ENCODE measurements at places on chromosomes 16 and 17.

- DNase-seq, result no peak
Observed at GRCh38 chr17:48198950-48199541, 91.5 kb downstream of the SNX11 start.

- DNase-seq, result no peak
Observed at GRCh38 chr16:66167564-66168291, 198.8 kb upstream of the CDH5 start.

DNA sequence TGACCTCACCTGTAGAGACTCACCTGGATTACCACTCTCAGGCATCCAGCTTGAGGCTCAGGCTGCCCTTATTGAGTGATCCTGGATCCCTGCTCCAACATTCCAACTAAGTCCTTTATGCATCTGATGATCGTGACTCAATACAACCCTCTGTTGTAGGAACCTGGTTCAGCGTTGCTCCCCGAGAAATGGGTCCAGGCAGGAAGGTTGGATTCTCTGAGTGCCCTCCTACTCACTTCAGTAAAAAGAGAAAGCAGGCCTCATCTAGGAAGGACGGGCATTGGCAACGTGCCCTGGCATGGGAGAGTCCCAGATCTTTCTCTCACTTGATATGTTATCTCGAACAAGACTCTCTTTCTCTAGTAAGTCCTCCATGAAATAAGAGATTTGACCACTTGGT lies at the start of gene OR3A1:
TSS of gene OR3A1 (minus strand) at position 101 of the 400 bp plus-strand sequence. CDS start 5,778 bp downstream, outside the sequence.
- no peak for DNase-seq

DNA sequence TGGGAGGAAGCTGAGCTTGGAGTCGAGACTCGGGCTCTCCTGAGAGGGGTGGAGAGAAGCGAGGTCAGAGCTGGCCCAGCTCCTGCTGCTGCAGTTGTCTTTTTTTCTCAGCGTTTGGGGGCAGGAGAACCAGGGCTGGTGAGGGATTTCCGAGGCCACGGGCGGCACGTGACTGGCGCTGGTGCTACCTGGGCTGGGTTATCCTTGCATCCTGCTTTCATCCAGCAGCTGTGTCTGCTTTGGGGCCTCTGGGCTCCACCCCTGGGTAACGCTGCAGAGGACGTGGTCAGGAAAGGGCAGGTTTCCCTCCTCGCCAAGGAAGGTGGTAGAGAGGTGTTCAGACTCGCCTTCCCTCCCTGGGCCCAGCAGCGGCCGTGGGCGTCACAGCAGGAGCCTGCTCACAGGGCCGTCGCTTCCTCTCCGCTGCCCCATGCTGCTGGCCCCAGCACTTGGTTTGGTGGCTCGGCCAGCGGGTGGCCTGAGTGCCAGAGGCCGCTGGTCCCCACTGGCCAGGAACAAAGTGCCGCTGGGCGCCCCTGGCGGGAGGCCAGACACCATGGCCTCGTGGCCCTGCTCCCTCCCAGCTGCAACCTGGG lies 22.5 kb downstream of the GSE1 start:
- no peak for DNase-seq

- DNase-seq, result peak; percentile 83
Observed at GRCh38 chr16:65117811-65118448, 3.9 kb downstream of the CDH11 start.

DNA sequence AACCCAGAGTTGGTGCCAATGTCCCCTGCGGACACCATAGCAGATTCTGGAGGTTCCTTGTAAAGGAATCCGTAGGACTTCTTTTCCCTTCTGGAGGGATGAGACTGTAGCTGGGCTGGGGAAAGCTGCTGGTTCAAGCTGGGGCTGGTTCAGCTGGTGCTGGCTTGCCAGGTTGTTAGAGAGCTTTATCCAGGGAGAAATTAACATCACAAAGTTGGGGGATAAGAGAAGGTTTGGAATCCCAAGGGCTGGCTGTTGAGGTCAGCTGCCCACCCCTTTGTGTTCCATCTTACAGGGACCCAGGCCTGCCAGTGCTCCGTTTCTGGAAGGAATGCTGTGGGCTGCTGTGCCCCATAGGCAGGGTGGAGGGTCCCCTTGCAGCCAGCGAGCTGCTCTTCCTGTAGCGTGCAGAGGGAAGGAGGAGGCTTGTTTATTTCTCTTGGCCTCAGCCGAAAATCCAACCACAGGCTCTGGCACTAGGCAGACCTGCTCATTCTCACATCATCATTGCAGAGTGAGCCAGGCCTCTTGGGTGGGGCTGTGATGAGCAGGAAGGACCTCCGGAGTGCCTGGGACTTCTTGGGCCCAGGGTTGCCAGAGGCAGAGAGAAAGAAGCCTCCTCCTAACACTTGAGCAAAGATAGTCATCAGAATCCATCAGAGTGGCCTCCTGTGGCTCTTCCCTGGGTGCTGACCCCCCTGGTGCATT lies 251.1 kb downstream of the SEC14L1 start:
- DNase-seq, result peak; percentile 92

DNA sequence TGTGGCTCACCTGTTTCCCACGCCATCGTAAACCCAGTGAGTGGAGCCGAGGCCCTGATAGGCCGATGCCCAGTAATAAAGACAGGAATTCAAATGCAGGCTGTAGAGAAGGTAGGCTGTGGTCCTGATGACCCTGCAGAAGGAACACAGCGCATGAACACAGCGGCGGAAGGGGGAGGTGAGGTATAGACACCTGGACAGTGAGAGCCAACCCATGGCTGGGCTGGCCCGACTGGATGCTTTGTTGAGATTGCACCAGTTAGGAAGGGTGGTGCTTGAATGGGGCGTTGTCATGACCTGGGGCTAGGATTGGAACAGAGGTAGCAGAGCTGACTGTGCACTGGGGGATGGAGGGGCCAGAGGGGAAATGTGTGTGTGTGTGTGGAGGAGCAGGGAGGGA lies 59.2 kb downstream of the CNGB1 start:
- DNase-seq, result no peak

DNA sequence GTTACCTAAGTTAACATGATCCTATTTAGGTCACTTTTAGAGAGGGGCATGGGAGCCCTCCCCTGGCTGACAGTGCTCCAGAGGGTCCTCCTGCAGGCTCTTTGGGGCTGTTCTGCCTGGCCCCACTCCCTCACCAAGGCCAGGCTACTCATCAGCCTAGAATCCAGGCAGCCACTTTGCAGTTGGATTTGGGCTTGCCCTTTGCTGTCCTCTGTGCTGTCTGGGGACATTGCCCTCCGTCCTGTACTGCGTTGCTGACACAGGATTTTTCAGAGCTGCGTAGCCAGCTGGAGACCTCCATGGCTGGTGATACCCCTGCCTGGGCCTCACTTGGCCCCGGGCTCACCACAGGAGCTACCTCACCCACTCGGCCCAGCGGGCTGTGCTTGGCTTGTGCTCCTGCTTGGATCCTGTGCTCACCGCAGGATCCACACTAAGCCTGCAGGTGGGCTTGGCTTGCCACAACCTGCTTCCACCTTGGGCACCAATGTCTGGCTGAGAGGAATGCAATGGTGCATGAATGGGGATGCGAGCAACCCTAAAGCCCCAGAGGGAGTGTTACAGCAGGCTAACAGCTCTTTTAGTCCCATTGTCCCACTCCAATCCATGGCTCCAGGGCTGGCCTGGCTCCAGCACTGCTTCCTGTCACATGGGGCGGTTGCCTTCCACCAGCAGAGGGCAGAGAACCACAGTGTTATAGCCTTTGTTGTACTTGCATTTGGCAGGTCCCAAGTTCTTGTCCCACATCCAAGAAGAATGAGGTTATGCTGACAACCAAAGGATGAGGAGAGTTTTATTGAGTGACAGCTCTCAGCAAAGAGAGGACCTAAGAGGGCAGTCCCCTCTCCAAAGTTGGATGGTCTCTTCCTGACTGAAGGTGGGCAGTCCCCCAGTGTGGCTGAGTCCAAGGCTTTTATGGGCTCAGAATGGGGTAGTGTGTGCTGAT lies 21.5 kb downstream of the CCL4 start:
- DNase-seq, result no peak

DNA sequence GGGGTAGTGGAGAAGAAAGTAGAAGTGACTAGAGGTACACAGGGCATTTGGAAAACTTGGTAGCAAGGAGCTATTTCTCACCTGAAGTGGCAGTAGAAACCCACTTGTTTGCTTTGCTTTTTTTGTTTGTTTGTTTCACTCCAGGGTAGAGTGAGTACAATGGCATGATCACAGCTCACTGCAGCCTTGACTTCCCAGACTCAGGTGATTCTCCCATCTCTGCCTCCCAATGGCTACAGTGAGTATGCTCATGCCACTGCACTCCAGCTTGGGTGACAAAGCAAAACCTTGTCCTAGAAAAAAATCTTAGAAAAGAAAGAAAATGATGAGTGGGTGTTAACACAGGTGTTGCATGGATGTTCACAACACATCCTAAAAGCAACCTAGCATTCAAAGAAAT lies 40.4 kb downstream of the SCNN1G start:
- DNase-seq, result no peak

- DNase-seq, result no peak
Observed at GRCh38 chr17:8944748-8945147, 20.8 kb downstream of the PIK3R5 start.

- no peak for DNase-seq
Observed at GRCh38 chr16:55815320-55815719, 17.6 kb downstream of the CES1 start.
